ENCODE measurements at places on chromosomes 7 and 10. TPM values are rescaled to one million over a fixed set of nuclear protein-coding genes. Genes with fewer than 3 reads are reported as not detected.

Gene HNRNPA2B1
- 1,085 TPM for total RNA-seq

Gene ABHD11
- total RNA-seq = 20.2 TPM

Gene ACTR3C
- total RNA-seq = not detected

Gene DNAH11
- 0.15 TPM for total RNA-seq

Gene CLEC2L
- total RNA-seq = 0.13 TPM

All from A549 treated with CORT108297 at 1 μM for 4 hours (cell line).